ENCODE measurements at places on chromosomes 13 and 19.

DNA sequence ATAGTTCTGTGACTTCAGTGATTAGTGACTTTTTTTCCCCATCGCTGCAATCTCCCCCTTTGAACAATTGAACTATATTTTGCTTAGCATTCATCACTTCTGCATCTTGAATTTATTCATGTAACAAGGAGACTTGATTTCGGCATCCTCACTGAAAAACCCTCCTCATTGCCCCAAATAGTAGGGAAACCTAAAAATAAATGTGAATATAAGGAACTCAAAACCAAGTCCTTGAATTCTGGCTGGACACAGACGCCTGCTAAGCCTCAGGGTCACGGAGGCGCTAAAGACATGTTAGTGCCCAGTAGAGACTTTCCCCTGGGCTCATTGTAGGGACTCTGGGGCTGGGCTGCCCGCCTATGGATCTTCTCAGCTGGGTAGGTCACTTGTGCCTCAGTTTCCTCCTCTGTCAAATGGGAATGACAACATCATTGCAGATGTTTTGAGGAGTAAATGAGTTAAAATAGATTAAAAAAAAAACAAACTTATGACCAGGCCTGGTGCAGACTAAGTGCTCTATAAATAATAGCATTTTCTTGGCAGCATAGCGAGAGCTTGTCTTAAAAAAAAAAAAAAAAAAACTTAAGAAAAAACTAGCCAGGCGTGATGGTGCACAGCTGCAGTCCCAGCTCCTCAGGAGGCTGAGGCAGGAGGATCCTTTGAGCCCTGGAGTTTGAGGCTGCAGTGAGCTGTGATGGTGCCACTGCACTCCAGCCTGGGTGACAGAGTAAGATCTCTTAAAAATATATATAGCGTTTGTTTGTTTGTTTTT, 1.8 kb upstream of the ADGRE5 start:
- no peak for DNase-seq

DNA sequence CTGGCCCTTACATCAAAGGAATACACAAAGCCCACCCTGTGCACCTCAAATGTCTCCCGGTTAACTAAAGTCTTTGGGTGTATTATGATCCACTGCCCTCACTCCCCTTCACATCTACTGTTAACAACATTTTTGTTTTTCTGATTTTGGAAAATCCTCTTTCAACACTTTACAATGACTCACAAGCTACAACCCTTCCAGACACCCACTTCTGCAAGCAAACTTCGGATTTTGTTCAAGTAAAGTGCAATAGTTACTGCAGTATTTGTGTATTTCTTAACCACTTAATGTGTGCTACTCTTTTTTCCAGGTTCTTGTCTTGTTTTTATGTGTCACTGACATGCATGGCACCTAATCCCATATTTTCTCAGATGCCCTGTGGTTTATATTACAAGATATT, 101.1 kb downstream of the EDNRB start:
- no peak for DNase-seq

DNA sequence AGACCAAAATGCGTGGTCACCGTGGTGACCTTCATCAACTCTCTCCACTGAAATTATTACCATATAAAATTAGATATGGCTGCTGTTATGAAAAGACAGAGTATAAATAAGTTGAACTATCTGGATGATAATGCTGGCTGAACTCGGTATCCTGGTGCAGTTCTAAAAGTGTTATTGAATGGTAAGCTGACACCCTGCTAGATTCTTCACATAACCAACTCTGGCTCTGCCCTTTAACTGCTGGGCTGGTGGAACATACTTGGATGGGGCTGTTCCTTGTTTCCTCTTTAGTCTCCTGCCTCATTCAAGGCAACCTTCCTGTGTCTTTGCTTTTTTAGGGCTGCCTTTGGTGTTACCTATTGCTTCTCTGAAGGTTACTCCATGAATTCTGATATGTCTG, 106.9 kb downstream of the FGF9 start:
- no peak for DNase-seq

GRCh38 chr13:59304596-59304995, 859.1 kb downstream of the DIAPH3 start:
- no peak for DNase-seq

DNA sequence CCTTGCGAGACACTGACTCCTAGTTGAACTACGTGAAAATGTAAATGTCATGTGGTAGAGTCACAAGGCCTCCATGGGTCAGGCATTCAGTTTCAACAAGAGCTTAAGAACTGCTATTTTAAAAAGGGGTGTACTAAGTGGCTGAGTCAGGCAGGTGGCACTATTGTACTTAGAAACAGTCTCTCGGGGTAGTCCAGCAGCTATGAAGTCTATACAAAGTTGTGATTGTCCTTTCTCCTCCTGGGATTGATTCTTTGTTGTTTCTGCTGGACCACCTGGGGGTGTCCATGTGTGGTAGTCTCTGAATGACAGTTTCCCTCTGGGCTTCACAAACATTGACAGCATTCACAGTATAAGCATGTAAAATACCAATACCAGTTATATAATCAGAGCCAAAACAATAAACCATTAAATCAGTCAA, 33.0 kb downstream of the UGGT2 start:
- DNase-seq = peak; percentile 54

GRCh38 chr13:87810920-87811344, 139.8 kb downstream of the SLITRK5 start:
- no peak for DNase-seq

DNA sequence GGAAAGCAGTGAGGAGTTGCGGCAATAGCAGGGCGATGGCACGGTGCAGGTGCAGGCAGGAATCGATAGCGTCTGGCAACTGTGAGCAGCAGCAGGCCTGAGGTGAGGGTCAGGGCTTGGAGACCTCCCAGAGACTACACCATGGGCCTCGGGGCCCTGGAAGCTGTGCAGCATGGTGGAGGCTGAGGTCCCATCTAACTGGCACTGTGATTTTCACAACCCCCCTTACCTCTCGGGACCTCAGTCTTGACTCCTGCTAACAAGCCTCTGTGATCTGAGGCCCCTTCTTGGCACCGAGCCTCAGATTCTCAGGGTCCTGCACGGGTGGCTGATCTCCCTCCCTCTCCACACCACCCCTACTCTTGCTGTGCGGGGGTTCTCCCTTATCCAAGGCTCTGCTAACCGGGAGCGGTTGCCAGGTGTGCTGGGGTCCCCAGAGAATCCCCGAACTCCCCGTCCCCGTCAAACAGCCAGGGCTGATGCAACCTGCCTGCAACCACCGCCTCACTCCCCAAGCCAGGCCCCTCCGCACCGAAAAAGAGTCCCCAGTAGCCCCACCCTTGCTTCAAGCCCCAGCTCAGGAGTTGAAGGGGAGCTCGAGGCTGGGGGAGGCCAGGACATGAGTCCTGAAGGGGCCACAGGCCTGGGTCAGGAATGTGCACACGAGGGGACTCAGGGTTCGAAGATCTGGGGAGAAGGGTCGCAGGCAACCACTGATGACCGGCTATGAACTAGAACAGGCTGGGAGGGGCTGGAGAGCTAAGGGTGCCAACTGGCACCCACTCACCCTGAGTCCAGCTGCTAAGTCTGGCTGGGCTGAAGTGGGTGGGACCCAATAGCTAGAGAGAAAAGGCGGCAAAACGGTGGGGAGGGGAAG, 4.8 kb upstream of the ATF5 start:
- DNase-seq = no peak

- no peak for DNase-seq
These were observed 429.6 kb downstream of the KLF12 start for GRCh38 chr13:73704587-73704986.
